Lung microvascular endothelial cell (primary cell): ENCODE measurements at places on chromosomes 12 and 14.
A peak's percentile ranks its signal among the peaks of the same experiment; 100 is the strongest.

- DNase-seq = peak; percentile 53
Observed at GRCh38 chr14:70086685-70087379, 101.9 kb downstream of the SLC8A3 start.

DNA sequence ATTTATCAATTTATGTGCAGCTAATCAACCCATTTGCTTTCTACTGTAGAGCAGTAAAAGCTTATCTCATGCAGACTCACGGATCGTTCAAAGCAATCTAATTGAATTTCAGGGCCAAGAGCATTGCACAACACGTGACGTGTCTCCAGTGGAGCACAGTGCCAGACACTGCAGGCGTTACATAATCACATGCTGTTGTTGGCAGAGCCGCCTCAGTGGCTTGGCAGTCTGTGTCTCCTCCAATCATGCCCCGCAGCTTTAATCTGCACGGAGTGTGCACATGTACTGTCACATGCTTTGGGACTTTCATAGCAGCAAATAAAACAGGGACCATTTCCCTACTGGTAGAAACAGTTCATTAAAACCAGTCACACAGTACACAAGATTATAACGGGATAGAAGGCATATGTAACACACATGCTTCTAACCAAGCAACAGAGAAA, 309.3 kb downstream of the ITPR2 start:
- DNase-seq = peak; percentile 80

- DNase-seq = no peak
Observed at GRCh38 chr14:28780843-28781820, 14.5 kb downstream of the FOXG1 start.

GRCh38 chr12:10749700-10750384, 26.7 kb upstream of the YBX3 start:
- peak; percentile 96 for DNase-seq

DNA sequence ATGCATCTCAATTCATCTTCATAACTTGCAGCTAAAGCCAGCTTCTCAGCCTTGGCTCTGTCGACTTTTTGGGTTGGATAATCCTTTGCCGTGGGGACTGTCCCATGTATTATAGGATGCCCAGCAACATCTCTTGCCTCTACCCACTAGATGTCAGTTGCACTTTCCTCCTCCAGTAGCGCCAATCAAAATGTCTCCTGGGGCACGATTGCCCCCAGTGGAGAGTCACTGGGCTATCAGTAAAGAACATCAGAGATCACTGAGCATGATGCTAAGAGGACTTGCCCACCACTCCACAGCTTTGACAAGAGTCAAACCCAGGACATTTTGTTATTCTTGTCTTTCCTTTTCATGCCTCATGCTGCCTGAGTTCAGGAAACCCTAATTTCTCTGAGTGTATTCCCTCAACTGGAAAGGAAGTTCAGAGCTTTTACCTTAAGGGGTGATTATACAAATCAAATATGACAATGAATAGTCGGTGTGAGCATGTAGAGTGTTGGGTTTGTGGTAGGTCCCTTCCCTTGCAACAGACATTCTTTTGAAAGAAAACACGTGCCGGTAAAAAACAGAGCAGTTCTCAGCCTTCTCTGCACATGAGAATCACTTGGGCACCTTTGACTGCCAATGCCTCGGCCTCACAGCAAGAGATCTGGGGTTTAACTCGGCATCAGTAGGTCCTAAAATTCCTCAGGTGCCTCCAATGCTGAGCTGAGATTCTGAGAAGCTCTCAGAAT, 980.6 kb downstream of the VRK1 start:
- DNase-seq = no peak

GRCh38 chr12:14366209-14367039, 942 bp downstream of the ATF7IP start:
- peak; percentile 55 for DNase-seq

DNA sequence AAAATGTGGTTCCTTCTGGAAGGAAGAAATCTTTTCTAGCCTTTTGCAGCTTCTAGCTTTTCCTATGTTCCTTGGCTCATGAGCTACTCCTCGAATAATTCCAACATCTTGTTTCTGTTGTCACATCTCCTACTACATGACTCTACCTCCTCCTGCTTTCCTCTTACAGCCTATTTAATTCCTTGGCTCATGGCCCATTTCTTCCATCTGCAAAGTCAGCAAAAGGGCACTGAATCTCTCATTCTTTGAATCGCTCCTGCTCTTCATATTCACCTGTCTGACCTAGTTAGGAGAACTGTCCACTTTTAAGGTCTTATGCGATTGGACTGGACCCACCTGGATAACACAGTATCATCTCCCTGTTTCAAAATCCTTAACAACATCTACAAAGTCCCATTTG, 15.8 kb downstream of the PRKD1 start:
- DNase-seq = no peak

DNA sequence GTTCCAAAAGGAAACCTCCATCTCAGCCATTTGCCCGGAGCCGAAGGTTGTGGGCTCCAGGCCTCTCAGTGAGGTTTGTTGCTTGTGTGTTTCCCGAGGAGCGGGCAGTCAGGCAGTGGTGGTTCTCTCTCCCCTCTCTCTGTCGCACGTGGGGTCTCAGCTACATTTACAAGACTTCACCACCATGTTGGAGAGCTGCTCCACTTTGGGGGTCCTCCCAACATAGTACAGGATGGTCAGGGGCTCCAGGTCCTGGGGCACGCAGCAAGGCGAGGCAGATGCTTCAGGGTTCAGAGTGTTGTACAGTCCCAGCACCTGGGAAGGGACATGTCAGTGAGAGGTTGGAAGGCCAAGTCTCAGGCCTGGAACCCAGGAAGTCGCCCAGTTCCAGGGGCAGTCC, 22.8 kb downstream of the TGFB3 start:
- no peak for DNase-seq

DNA sequence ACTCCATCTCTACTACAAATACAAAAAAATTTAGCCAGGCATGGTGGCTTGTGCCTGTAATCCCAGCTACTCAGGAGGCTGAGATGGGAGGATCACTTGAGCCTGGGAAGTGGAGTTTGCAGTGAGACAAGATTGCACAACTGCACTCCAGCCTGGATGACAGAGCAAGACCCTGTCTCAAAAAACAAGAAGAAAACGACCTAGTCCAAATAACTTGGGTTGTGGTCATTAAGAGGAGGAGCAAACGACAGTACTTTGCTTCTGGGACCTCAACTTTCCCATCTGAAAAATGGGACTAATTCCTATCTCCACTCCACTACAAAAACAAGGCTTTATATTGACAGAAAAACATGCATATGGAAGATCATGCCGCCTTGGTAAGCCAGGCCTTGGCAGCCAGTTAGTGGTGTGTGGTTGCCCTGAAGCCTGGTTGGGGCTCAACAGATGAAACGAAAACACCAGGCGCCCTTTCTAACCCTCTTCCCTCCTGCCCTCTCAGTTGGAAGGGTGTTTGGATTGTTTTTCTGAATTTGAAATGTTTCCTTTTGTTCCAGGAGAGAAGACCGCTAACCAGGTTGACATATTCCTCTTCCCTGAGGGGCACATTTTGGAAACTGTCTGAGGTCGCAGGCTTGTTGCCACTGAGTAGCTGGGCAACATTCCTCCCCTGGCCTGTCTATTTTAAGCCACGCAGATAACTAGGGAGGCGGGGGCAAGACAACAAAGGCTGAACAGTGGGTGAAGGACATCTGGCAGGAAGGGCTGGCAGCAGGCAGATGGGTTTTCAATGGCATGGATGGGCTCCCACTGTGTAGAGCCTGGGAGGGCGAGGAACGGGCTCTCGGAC, 13.7 kb upstream of the VPS37B start:
- peak; percentile 24 for DNase-seq

DNA sequence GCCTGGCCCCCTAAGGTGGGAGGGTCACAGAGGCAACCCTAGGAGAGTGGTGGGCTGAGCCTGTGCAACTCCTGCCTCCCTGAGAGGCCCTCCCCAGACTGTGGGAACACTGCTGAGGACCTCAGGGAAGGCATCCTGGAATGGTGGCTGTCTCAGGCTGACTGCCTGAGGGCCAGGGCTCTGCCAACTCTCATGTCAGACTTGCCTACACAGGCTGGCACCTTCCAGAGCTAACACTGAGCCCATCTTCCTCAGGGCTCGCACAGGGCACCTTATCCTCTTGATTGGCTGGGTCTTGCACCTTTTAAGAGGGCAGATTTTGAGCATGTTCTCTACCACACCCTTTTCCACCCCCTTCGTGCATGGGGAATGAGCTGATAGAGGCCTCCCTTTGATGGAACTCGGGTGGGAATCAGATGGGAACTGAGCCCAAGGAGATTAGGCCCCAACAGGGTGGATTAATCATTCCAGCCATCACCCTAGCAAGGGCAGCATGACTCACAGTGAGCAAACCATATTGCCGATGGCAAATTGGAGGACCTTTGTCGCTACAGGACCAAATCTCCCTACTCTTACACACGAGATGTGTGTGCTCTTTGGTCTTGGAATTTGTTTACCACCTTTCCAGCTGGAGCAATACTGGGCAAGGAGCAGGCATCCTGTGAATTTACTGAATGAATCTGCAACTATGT, 702.8 kb downstream of the VRK1 start:
- DNase-seq = no peak

- no peak for DNase-seq
Observed at GRCh38 chr12:11973396-11973795, 97.3 kb upstream of the BCL2L14 start.

DNA sequence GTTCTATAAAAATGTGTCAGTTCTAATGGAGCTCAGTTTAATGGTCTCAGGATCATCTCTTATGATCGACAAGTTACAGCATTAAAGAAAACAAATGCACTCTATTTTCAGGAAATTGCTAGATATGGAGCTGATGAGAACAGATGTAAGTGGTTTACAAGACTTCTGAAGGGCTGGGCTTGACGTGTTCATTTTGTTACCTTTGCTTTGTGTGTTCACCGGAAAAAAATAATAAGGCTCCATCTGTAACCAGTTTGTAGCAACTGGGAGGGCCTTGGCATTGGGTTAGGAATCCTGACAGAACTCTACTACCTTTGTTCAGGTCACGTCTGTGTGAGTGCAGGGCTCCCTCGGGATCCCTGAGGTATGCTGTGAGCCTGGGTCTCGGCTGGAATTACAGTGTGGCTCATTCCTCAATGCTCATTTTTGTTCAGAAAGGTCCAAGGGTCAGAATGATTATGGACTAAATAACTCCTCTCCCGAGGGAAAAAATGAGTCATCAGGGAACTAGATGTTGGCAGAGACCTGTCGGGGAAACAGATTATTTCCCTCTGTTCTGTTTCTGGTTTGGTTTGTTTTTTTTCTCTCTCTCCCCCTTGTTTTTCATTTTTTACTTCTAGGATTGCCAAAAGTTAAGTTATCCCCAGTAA, 158.0 kb downstream of the SLC5A8 start:
- DNase-seq = peak; percentile 96

GRCh38 chr14:89673512-89674225, 256.6 kb upstream of the FOXN3 start:
- no peak for DNase-seq

DNA sequence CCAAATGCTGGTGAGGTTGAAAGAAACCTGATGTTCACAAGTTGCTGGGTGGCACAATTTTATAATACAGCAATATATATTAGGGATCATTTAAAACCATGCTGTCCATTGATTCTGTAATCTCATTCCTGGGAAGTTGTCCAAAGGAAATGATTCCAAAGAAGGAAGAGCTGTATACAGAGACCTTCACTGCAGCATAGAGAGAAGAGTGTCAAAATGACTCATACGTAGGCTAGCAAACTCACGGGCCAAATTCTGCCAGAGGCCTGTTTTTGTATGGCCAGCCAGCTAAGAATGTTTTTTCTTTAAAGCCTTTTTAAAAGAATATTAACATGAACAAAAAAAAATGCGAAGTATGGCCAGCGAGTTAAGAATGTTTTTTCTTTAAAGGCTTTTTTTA, 69.2 kb upstream of the MED13L start:
- DNase-seq = peak; percentile 90

GRCh38 chr14:94681300-94682060, 69.3 kb downstream of the SERPINA3 start:
- peak; percentile 52 for DNase-seq

DNA sequence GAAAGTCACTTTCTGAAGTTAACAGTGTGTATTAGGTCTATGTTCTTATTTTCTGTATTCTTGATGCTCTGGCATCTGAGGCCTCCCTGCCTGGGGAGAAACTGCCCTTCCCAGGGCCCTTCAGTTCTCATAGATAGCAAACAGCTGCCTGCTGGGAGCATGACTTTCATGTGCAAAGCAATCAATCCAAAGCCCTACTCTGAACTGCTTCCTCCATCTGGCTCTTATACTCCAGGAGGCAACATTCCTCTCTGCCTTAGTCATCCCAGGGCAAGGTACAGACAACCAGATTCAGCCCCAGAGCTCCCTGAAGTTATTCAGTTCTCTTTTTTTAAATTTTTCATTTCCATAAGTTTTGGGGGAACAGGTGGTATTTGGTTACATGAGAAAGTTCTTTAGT, 41.7 kb upstream of the RIN3 start:
- DNase-seq = no peak
